ENCODE measurements at places on chromosomes 16 and 17. TPM values are rescaled to one million over a fixed set of nuclear protein-coding genes. Genes with fewer than 3 reads are reported as not detected.

DNA sequence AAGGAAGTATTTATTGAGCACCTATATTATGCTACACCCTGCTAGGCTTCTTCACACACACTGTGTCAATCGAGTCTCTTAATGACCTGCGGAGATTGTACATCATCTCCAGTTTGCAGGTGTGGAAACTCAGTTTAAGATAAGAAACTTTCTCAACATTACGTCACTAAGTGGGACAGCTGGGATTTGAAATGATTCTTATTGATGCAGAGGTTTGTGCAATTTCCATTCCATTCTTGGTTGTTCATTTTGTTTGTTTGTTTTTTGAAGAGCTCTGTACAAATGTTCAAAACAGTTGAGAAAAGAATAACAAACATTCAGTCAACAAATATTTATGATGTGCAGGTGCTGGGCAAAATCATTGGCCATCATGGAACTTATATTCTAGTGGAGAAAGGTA, 84.8 kb downstream of the MAP2K6 start:
- no peak for DNase-seq
- no peaks in the 10 kb centered on the region for H3K36me3 ChIP-seq
- no peaks in the 10 kb centered on the region for H3K27me3 ChIP-seq
- no peak overlapping the region for H3K27ac ChIP-seq

The NLRC3 gene
- 0.11 TPM for polyA plus RNA-seq

The SGCA gene
- 0.53 TPM for polyA plus RNA-seq

DNA sequence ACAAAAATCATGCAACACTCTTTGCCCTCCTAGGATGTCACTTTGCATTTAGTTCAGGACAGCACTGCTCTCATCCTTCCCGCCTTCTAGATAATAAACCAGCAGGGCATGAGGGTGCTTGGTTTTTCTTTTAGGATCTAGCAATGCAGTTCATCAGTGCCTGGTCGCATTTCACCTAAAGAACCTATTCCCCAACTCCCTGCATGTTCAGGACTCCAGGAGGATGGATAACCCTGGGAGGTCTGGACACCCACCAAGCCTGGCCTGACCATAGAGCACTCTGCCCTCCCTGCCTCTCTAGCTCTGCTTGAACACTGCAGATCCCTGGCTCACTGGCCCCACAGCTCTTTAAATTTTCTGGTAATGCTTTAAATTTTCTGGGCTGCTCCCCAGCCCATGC, 2.6 kb downstream of the SLFN12 start:
- no peak overlapping the region for H3K4me3 ChIP-seq
- H3K36me3 ChIP-seq: no peaks in the 10 kb centered on the region
- no peak overlapping the region for H3K27ac ChIP-seq
- peaks cover 41% of the 10 kb centered on the region for H3K4me1 ChIP-seq
- no peaks in the 10 kb centered on the region for H3K27me3 ChIP-seq

GRCh38 chr17:286571-286970, 66.0 kb downstream of the RPH3AL start:
- no peak overlapping the region for H3K27ac ChIP-seq
- H3K4me1 ChIP-seq: no peaks in the 10 kb centered on the region
- no peak overlapping the region for H3K4me3 ChIP-seq

The SHCBP1 gene
- 2.3 TPM for polyA plus RNA-seq

GRCh38 chr17:48241770-48242497, 134.4 kb downstream of the SNX11 start:
- no peak overlapping the region for H3K27ac ChIP-seq
- no peak for DNase-seq
- no peaks in the 10 kb centered on the region for H3K36me3 ChIP-seq
- H3K4me1 ChIP-seq: peaks cover 16% of the 10 kb centered on the region
- H3K27me3 ChIP-seq: no peaks in the 10 kb centered on the region
- no peak overlapping the region for H3K4me3 ChIP-seq

The PMP22 gene
- polyA plus RNA-seq: 1.2 TPM

GRCh38 chr17:43822570-43823190, 10.3 kb downstream of the MPP3 start:
- H3K27ac ChIP-seq: no peak overlapping the region
- DNase-seq: no peak
- H3K4me3 ChIP-seq: no peak overlapping the region
- H3K36me3 ChIP-seq: no peaks in the 10 kb centered on the region
- H3K4me1 ChIP-seq: no peaks in the 10 kb centered on the region
- H3K27me3 ChIP-seq: no peaks in the 10 kb centered on the region

GRCh38 chr16:88727871-88728270, 21.6 kb downstream of the CTU2 start:
- peaks cover 87% of the 10 kb centered on the region for H3K36me3 ChIP-seq
- DNase-seq: no peak
- H3K27ac ChIP-seq: no peak overlapping the region
- H3K4me3 ChIP-seq: no peak overlapping the region
- H3K27me3 ChIP-seq: no peaks in the 10 kb centered on the region
- H3K4me1 ChIP-seq: no peaks in the 10 kb centered on the region

The TP53TG3F gene
- not detected for polyA plus RNA-seq

DNA sequence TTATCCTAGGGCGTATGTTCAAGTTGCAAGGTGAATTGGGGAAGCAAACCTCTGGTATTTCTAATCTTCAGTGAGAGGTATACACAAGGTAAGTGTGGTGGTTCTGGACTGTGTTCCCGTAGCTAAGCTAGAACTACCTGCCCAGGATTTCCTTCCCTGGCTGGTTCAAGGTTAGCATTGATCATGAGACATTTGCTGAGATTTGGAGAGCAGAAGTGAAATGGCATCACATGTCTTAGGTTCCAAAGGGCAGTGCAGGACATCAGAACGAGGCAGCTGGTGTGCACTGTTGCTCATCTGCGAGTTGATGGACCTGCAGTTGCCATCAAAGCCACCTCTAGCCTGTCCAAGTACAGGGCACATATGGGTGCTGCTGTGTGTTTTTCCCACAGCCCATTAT, 95.2 kb downstream of the EMP2 start:
- no peaks in the 10 kb centered on the region for H3K27me3 ChIP-seq
- no peaks in the 10 kb centered on the region for H3K4me1 ChIP-seq
- DNase-seq: no peak
- no peak overlapping the region for H3K27ac ChIP-seq

GRCh38 chr17:42163113-42163512, 8.3 kb upstream of the RAB5C start:
- no peak for DNase-seq
- H3K27ac ChIP-seq: no peak overlapping the region

- peaks cover 27% of the 10 kb centered on the region for H3K4me1 ChIP-seq
- H3K27me3 ChIP-seq: no peaks in the 10 kb centered on the region
- H3K36me3 ChIP-seq: peaks cover 4% of the 10 kb centered on the region
- peak within 1 kb of the TSS; percentile 94 for H3K27ac ChIP-seq
Measured at GRCh38 chr16:67659675-67660563, at the start of gene ACD. Gene ACD, minus strand, starts transcription at chr16:67660260. Its CDS starts 40 bp downstream, at chr16:67660220.

The DPEP1 gene
- polyA plus RNA-seq: not detected

The TMED6 gene
- polyA plus RNA-seq: 0.48 TPM

DNA sequence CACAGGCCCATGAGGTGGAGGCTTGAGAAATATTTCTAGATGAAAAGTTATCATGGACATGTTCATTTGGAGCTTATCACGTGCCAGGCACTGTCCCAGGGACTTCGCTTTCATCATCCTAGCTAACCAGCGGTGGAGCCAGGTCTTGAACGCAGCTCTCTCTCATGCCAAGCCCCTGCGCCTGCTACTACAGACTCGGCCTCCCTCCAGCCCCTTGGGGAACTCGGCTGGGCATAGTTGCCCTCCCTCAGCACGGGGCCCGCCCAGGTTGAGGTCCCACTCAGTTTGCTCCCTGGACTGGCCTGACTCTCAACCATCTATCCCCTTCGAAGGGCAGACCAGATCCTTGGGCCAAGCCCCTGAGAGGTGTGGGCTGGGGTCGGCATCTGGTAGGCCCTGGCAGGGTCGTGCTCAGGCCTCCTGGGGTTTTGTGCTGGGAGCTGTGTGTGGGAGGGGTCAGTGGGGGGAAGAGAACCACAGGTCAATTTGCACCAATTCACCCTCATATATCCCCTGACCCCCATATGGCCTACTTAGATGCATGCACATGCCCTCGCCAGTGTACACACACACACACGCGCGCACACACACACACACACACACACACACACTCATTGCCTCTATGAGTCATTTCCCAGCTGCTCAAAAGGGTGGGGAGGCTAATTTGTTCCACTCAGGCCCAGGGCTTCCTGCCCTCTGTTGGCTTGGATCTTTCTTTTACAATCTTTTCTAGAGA, 12.1 kb upstream of the SCN4A start:
- H3K4me3 ChIP-seq: no peak overlapping the region
- no peaks in the 10 kb centered on the region for H3K36me3 ChIP-seq

GRCh38 chr16:66933776-66934137, 445 bp downstream of the CIAO2B start:
- peaks cover 38% of the 10 kb centered on the region for H3K4me1 ChIP-seq
- no peaks in the 10 kb centered on the region for H3K27me3 ChIP-seq
- H3K27ac ChIP-seq: peak overlapping the region; percentile 93
- peak overlapping the region; percentile 50 for H3K4me3 ChIP-seq
- peak; percentile 17 for DNase-seq
- H3K36me3 ChIP-seq: peaks cover 34% of the 10 kb centered on the region

The PRSS21 gene
- polyA plus RNA-seq: 3.1 TPM

DNA sequence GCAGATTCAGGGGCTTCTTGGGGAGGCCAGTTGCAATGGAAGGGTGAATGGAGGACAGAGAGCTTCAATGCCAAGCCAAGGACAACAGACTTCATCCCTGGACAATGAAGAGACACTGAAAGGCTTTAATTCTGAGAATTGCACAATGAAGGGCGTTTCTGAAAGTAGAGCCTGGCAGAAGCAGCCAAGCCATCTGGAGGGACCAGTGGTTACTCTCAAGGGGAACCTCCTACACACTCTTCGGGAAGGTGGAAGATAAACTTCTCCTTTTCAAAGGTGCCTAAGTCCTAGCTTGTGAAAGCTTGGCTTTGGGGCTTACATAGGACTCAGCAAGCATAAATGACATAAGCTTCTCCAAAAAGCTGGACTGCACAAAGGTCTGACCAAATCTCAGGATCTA, 6.2 kb upstream of the CES1 start:
- H3K4me1 ChIP-seq: peaks cover 80% of the 10 kb centered on the region
- no peak overlapping the region for H3K4me3 ChIP-seq
- H3K27me3 ChIP-seq: no peaks in the 10 kb centered on the region

The CD300A gene
- polyA plus RNA-seq: 222 TPM

DNA sequence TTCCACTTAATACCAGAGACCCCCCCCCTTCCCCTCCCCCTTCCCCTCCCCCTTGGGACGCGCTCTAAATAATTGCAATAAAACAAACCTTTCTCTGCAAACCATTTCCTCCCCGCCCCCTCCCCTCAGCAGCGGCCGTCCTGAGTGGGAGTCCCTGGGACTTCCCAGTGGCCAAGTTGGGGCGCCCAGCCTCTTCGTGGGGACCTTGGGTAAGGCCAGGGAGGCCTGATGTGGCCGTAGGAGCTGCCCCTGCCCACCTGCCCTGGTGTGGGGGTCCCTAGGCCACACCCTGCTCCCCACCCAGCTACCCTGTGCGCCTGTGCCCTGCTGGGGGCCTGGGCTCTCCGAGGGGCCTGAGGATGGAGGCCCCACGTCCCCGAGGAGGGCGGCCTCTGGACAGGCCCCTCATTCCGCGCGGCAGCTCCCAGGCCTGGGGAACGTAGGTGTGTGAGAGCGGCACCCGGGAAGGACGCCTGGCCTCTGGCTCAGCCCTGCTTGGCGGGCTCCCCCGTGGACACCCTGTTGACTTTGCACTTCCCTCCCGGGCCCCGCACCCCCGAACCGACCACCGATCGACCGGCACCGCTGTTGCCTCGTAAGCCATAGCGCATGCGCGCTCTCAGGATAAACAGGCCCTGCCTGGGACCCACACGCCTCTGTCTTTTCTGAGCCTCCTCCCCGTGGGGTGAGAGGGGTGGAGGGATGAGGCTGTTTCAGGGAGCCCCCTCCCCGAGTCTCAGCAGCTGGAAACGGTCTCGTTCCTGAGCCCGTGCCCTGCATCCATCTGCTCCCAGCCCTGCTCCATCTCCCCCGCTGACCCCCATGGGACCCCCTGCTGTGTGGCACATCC, 9.0 kb downstream of the NTHL1 start:
- peaks cover 6% of the 10 kb centered on the region for H3K4me1 ChIP-seq
- no peak for DNase-seq

The KRT32 gene
- not detected for polyA plus RNA-seq

DNA sequence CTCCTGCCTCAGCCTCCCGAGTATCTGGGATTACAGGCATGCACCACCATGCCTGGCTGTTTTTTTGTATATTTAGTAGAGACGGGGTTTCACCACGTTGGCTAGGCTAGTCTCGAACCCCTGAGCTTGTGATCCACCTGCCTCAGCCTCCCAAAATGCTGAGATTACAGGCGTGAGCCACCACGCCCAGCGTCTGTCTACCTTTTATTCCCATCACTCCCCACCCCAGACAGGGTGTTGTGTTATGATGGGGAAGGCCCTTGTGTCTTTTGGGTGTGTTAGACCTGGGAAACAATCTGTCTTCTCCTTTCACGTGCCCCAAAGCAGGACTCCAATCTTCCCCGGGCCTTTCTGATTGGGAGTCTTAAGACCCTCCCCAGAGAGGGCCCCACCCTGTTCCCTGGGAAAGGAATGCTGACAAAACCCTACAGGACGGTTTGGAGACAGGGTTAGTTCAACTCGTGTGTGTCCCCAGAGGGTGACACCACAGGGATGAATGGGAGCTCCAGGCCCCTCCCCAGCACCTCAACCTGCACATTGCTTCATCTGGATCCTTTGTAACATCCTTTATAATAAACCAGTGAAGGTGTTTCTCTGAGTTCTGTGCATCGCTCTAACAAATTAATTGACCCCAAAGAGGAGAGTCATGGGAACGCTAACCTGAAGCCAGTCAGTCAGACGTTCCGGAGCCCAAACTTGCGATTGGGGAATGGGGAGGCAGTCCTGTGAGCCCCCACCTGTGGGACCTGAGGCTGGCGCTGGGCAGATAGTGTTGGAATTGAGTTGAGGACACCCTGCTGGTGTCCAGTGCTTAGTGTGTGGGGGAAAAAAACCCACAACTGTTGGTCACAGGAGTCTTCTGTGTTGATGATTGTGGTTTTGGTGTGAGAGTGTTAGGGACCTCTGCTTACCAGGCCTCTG, 3.2 kb upstream of the ELOB start:
- no peak overlapping the region for H3K27ac ChIP-seq
- H3K4me3 ChIP-seq: no peak overlapping the region
- no peaks in the 10 kb centered on the region for H3K36me3 ChIP-seq
- peaks cover 35% of the 10 kb centered on the region for H3K4me1 ChIP-seq
- DNase-seq: no peak

The SYT17 gene
- polyA plus RNA-seq: 1.1 TPM

The ENGASE gene
- polyA plus RNA-seq: 2.6 TPM

GRCh38 chr16:27199235-27199586, 4.1 kb upstream of the KDM8 start:
- H3K36me3 ChIP-seq: no peaks in the 10 kb centered on the region
- no peak for DNase-seq
- no peak overlapping the region for H3K4me3 ChIP-seq
- no peaks in the 10 kb centered on the region for H3K27me3 ChIP-seq
- H3K27ac ChIP-seq: peak overlapping the region; percentile 83

All from CD14-positive monocyte (primary cell).